Fibroblast of lung (primary cell): ENCODE measurements at places on chromosomes 4 and X.

DNA sequence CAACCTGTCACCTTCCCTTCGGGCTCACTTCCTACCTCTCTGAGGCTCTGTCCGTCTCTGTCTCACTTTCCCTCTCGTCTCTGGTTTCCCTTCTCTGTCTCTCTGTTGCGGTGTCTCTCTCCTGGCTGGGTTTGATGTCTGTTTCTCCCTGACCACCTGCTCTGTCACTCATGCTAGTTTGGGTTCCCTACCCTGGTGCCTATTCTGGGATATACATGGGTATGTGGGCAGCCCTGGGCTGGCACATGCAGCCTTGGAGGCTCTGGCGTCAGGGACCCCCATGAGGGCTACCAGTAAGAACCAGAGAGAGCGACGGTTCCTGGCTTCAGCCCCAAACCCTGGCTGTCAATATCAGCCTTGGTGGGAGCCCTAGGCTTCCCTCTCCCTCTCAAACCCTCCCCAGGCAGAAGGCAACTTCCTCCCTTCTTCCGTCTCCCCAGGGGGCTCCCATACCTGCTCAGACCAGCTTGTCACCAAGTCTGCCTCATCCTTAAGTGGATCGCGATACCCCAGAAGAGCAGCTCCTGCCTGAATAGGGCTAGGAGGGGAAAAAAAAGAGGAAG lies 314 bp downstream of the DNASE1L1 start:
- DNase-seq, result no peak

DNA sequence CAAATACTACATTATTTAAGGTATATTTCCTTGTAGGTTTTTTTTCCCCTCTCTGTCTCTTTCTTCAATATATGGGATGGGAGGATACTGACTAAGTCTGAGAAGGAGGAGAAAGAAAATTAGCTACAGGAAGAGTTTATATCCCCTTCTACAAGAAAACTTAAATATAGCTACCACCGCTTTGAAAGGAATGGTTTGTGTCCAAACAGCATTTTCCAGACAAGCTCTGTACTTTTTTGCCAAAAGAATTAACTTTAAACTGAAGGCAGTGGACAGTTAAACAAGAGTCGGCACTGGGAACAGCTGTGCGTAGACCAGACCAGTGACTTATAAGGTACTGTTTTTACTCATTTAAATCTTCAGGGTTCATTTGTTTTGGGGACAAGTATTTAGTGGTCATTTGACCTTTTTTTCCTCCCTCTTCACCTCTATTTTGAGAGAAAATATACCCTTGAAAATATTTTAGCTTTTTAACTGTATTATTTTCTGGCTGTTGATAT lies 303.7 kb downstream of the ARHGAP24 start:
- DNase-seq, result peak; percentile 64

DNA sequence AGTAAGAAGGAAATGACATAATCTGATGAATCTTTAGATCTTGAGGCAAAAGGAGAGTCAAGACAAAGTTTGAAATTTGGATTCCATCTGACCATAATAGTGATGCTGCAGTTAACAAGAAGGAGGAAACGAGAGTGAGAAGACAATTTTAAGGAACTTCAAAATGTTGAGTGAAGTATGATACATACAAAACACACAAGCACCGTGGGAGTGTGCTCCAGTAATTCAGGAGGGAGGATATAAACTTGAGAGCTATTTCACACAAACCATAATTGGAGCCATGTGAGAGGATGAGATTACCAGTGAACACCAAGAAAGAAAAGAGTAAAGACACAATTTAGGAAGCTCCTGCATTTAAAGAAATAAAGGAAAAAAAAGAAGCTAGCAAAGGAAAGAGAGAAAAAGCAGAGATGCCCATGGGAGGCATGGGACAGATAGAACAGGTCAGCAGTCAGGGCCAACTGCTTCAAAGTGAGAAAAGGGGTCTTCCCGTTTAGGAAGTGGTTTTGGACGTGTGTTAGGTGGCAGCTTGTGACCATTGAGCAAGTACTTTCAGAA lies 150.7 kb upstream of the SLC7A11 start:
- DNase-seq, result no peak

- peak; percentile 35 for DNase-seq
These were observed 454 bp downstream of the BTC start for GRCh38 chr4:74793757-74794381.

GRCh38 chrX:111928456-111928855 lies 52.5 kb downstream of the TRPC5OS start:
- no peak for DNase-seq

- no peak for DNase-seq
These were observed 587.2 kb upstream of the KLHL4 start for GRCh38 chrX:86930419-86930818.

DNA sequence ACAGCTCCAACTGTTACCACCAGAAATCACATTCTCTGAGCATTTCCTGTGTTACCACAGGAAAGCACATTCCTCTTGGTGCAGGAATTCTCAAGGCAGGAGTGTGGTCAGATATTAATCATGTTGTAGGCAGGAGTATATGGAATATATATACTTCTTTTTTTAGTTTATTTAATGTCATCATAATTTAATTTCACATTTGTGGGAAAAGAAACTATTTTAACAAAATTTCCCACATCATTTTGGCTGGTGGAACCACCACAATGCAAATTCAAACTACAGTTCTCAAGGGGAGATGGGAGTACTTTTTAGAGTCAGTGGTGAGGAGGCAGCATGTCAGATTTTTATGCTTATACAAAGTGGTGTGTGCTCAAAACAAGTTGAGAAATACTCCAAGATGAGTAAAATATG lies 139.0 kb downstream of the ATP10D start:
- DNase-seq, result peak; percentile 80
